ENCODE measurements at places on chromosomes 3 and 15. TPM values are rescaled to one million over a fixed set of nuclear protein-coding genes. Genes with fewer than 3 reads are reported as not detected.

The SSUH2 gene
- not detected for total RNA-seq

- DNase-seq: no peak
Observed at GRCh38 chr3:72258361-72259141, 473.6 kb upstream of the PROK2 start.

GRCh38 chr3:144129536-144130214 is 158.1 kb downstream of the DIPK2A start:
- no peak for DNase-seq

DNA sequence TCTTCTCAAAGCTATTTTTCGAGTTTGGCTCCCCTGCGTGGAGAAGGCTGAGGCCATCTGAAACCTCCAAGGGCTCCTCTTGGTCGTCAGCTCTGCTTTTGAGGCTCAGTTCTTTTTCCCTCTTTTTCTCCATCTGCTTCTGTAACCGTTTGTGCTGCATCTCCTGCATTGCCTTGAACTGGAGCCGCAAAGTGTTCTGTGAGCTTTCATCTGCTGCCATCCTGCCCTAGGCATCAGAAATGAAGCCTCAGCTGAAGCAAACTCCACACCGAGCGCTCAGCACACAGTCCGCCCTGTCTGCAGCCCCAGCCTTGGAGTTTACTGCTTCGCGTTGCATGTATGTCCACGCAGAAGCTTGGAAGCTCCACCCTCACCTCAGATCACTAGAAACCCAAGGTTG is 14.9 kb downstream of the CCDC13 start:
- DNase-seq: no peak

DNA sequence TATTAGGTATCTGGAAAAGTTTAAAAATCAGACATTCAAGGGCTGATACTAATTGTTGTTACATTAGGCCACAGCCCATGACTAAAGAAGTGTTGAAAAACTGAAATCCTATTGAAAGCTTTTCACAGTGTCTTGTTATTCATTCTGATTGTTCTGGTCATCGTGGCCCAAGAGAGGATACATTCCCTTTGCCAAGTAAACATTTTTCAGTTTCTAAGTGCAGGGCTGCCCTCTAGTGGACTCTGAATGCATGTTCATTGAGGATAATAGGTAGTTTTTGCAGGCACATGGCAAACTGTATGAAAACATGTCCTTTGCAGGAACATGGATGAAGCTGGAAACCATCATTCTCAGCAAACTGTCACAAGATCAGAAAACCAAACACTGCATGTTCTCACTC is 181.1 kb downstream of the MYRIP start:
- peak; percentile 90 for DNase-seq

DNA sequence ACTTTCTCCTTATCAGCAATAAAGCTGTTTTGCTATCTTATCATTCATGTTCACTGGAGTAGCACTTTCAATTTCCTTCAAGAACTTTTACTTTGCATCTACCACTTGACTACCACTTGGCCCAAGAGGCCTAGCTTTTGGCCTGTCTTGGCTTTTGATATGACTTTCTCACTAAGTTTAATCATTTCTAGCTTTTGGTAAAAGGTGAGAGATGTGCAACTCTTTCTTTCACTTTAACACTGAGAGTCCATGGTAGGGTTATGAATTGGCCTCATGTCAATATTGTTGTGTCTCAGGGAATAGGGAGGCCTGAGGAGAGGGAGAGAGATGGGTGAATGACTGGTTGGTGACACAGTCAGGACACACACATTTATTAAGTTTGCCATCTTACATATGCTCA is 31.0 kb upstream of the FAM3D start:
- no peak for DNase-seq

GRCh38 chr15:94417501-94418293 is 186.3 kb downstream of the MCTP2 start:
- no peak for DNase-seq

DNA sequence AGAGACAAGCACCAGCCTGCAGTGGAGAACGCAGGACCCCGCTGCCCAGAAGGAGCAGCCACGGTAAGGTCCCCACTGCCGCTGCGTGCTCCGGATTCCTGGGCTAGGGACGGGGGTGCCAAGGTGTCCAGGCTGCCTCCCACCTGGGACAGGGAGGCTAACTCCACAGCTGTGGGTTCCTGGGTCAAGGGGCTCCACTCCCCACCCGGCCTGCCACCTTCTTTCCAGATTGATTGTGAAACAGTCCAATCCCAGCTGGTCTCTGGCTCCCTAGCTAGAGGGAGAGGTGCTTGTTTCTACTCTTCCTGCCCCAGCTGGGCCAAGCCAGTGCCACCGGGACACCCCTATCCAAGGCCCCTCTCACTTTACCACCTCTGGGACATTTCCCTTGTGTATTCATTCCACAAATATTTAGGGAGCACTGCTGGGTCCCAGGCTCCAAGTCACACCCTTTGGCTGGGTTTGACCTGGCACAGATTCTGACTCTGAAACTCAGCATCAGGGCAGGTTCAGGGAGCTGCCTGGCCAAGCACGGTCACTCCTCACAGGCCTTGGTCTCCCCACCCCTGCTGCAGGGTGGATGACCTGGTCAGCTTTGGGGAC is 1.9 kb downstream of the PAK6 start:
- peak; percentile 80 for DNase-seq

The ADAMTSL3 gene
- total RNA-seq: 0.72 TPM

GRCh38 chr3:177735431-177735830 is 538.1 kb upstream of the TBL1XR1 start:
- DNase-seq: no peak

- DNase-seq: no peak
Observed at GRCh38 chr3:113136071-113136470, 75.3 kb upstream of the BOC start.

The NTRK3 gene
- total RNA-seq: 0.72 TPM

GRCh38 chr3:62982795-62983455 is 107.7 kb upstream of the CADPS start:
- DNase-seq: no peak

DNA sequence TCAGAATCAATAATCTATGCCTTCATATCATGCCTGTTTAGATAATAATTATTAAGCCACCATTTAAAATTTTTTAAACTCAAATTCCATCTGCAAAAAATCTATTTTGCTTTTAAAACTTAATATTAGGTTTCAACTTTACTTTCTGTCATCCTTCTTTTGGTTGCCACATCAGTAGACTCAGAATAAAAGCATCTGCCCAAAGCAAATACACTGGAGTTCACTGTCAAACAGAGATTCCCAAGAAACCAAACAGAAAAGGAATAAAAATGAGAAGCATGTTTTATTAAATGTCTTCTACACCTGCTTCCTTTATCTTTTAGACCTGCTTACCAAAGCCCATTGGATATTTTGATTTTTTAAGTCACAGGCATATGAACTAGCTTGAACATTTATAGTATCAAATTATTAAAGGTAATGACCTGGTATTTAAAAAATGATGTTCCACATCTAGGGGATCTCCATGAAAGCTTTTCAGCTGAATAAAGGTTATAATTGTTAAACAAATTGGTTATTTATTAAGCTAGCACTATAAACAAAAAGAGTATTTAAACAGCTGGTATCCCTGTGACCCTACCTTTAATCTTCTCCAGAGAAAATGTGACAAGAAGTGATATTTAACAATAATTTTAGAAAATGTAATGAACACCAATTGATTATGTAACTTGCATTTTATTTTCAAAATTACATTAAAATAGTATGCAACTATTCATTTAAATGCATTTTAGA is 62.5 kb downstream of the ALCAM start:
- DNase-seq: no peak
